Heart left ventricle (tissue), 16 donors: ENCODE measurements at places on chromosomes 2 and 18. TPM values are rescaled to one million over a fixed set of nuclear protein-coding genes. Genes with fewer than 3 reads are reported as not detected.

- no peak overlapping the region for H3K4me3 ChIP-seq
- peak; percentile 45 for DNase-seq
- H3K27ac ChIP-seq, result peak overlapping the region; percentile 52
- H3K4me1 ChIP-seq, result peaks cover 33% of the 10 kb centered on the region
- no peaks in the 10 kb centered on the region for H3K36me3 ChIP-seq
These were observed 72.3 kb upstream of the PSME4 start for GRCh38 chr2:54042897-54043620.

GRCh38 chr2:101349893-101350662, 37.2 kb downstream of the CREG2 start:
- H3K27ac ChIP-seq, result no peak overlapping the region
- H3K27me3 ChIP-seq, result no peaks in the 10 kb centered on the region
- H3K36me3 ChIP-seq, result no peaks in the 10 kb centered on the region
- no peak overlapping the region for H3K4me3 ChIP-seq

PRKAG3 gene
- not detected for total RNA-seq

DNA sequence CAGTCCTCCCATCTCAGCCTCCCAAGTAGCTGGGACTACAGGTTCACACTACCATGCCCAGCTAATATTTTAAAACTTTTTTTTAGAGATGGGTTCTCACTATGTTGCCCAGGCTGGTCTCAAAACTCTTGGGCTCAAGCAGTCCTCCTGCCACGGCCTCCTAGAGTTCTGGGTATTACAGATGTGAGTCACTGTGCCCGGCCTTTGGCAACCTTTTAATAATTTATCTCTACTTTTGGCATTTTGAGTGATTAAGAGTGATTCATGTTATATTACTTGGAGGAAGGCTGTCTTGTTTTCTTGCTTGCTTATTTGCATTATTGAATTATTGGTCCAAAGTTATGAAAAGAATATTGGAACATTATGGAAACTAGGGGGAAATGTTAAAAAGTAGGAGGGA, 24.3 kb downstream of the NCOA1 start:
- no peak overlapping the region for H3K4me3 ChIP-seq
- no peaks in the 10 kb centered on the region for H3K36me3 ChIP-seq
- no peaks in the 10 kb centered on the region for H3K27me3 ChIP-seq
- H3K27ac ChIP-seq, result no peak overlapping the region

DNA sequence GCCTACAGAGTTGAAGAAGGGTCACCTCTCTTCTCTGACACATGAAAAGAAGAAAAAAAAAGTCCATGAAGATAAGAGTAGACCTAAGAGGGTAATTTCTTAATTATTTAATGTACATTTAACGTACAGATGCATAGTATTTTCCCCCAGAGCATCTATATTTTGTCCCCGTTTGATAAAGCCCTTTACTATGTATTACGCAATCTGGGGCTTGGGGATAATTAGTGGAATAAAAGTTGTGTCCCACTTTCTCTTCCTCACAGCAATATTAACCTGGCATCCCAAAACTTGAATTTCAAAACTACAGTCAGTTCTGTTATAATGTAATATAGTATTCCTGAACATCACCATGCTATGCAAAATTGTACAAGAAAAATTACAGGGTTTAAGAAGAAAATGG, 254.1 kb downstream of the SUCLG1 start:
- H3K27ac ChIP-seq, result no peak overlapping the region
- no peaks in the 10 kb centered on the region for H3K36me3 ChIP-seq
- no peaks in the 10 kb centered on the region for H3K27me3 ChIP-seq

- no peaks in the 10 kb centered on the region for H3K36me3 ChIP-seq
- peaks cover 41% of the 10 kb centered on the region for H3K4me1 ChIP-seq
- H3K27ac ChIP-seq, result no peak overlapping the region
- no peaks in the 10 kb centered on the region for H3K27me3 ChIP-seq
These were observed 3.6 kb downstream of the CHN1 start for GRCh38 chr2:175001566-175001965.

DNA sequence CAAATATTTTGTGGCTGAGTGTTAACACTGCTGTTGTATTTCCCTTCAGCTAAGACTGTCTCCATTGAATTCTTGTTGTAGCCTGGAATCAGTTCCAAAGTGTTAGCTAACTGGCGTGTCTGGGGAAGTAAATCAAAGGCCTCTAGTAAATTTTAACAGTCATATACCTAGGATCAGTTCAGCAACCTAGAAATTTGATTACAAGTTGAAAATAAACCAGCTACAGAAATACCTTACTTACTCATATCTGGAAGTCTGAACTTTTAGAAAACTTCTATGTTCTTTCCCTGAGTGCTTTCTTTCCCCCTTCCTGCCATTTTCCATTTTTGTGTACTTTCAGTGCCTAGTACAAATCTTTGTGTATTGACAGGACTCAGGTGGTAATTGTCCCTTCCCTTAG, 396.7 kb upstream of the DCC start:
- no peaks in the 10 kb centered on the region for H3K36me3 ChIP-seq
- no peaks in the 10 kb centered on the region for H3K4me1 ChIP-seq
- no peak overlapping the region for H3K4me3 ChIP-seq
- no peak for DNase-seq
- H3K27ac ChIP-seq, result no peak overlapping the region
- H3K27me3 ChIP-seq, result no peaks in the 10 kb centered on the region

DNA sequence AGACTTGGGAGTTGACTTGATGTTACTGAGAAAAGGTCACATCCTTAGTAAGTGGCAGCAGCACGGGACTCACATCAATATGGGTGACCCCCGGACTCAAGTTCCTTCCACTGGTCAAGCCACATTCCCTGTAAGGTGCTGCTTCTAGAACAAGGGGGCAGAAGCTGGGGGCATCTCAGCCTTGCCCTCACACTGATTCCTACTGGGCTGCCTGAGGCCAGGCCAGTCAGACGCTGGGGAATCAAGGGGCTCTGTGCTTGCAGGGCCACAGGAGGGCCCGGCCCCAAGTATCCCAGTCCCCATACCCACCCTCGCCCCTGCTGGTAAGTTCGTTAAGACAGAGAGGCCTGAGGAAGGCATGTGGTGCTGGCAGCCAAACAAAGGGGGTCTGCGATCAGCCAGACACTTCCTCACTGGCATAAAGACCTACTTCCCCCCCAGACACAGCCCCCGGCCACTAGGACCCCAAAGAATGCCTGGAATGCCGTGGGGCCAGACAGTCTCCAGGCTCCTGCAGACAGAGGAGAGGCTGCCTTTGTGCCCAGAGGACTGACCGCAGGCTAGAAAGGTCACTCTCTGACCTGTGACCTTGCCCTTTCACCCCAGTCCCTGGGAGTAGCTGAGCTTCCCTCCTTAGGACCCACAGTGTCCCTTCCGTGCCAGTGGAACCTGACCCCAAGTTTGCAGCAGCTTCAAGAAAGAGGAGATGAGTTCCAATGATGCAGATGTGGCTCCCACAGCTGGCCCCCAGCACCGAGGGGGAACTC, 83.6 kb downstream of the HS1BP3 start:
- H3K4me3 ChIP-seq, result no peak overlapping the region
- H3K27me3 ChIP-seq, result no peaks in the 10 kb centered on the region
- peak; percentile 9 for DNase-seq
- H3K36me3 ChIP-seq, result no peaks in the 10 kb centered on the region

PAX8 gene
- not detected for total RNA-seq

- no peaks in the 10 kb centered on the region for H3K36me3 ChIP-seq
- H3K4me1 ChIP-seq, result no peaks in the 10 kb centered on the region
- H3K27me3 ChIP-seq, result no peaks in the 10 kb centered on the region
- DNase-seq, result no peak
- no peak overlapping the region for H3K27ac ChIP-seq
These were observed 135.6 kb downstream of the SATB2 start for GRCh38 chr2:199322151-199322550.

NGEF gene
- total RNA-seq, result 0.19 TPM

GRCh38 chr2:241970716-241971115, 101.2 kb downstream of the RTP5 start:
- no peak for DNase-seq
- no peak overlapping the region for H3K4me3 ChIP-seq
- no peak overlapping the region for H3K27ac ChIP-seq
- no peaks in the 10 kb centered on the region for H3K36me3 ChIP-seq
- no peaks in the 10 kb centered on the region for H3K4me1 ChIP-seq
- H3K27me3 ChIP-seq, result no peaks in the 10 kb centered on the region

PDE1A gene
- 5.3 TPM for total RNA-seq

DNA sequence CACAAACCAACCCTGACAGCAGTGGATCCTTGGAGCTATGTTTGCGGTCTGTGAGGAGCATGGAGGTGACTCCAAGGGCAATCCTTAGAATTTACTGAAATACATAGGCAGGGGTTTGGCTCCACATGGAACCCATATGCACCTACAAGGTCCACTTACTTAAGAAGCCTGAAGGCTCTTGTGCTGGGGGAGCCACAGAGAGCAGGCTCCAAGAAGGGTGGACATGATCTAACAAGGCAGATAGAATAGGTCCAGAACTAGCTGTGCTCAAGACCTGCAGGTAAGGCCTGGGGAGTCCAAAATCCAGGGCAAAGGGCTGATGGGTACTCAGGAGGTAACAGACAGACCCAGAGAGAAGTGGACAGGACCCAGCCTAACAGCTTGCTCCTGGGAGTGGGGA, 1.2 kb upstream of the CDK5R2 start:
- H3K27ac ChIP-seq, result no peak overlapping the region
- no peak overlapping the region for H3K4me3 ChIP-seq
- H3K4me1 ChIP-seq, result peaks cover 10% of the 10 kb centered on the region
- H3K36me3 ChIP-seq, result no peaks in the 10 kb centered on the region

HOXD9 gene
- not detected for total RNA-seq

DNA sequence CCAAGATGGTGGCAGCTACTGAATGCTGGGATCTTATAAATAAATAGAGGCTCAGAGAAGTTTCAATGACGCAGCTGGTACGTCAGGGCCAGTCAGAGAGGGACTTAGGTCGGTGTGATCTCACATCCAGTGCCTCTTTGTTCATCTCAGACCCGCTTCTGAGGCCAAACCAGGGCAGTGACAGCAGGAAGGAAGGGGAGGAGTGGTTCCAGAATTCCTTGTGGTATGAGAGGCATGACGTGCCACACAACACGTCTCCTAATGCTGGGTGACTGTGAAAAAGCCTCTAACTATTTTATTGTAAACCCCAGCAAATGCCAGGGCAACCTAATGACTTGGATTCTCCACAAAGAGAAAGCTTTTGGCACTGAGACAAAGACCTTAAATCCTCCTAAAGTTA, 423.3 kb downstream of the LPIN1 start:
- no peak overlapping the region for H3K4me3 ChIP-seq
- peak; percentile 63 for DNase-seq
- no peaks in the 10 kb centered on the region for H3K36me3 ChIP-seq
- H3K27ac ChIP-seq, result peak overlapping the region; percentile 61

DNA sequence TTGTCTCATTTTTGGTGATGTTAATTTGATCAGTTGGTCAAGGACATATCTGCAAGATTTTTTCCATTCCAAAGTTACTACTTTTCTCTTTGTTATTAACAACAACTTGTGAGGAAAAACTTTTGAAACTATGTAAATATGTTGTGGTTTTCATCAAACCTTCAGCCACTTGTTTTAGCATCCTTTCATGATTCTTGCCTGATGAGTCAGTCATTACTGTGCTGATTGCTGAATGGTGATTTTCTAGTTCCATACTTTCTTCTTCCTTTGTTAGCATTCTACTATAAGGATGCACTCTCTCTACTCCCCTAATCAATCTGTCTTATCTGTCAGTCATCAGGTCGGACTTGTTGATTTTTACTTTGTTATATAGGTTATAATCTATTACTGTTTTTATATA, 10.9 kb downstream of the TMEM87B start:
- no peaks in the 10 kb centered on the region for H3K27me3 ChIP-seq
- H3K4me3 ChIP-seq, result no peak overlapping the region
- H3K27ac ChIP-seq, result no peak overlapping the region
- peaks cover 84% of the 10 kb centered on the region for H3K36me3 ChIP-seq

- peak overlapping the region; percentile 35 for H3K4me3 ChIP-seq
- H3K27ac ChIP-seq, result peak overlapping the region; percentile 83
- peaks cover 61% of the 10 kb centered on the region for H3K4me1 ChIP-seq
- DNase-seq, result peak; percentile 40
These were observed 8.6 kb upstream of the ARMC9 start for GRCh38 chr2:231189571-231190495.

GRCh38 chr2:3635171-3635974, 22.6 kb upstream of the ALLC start:
- no peak overlapping the region for H3K4me3 ChIP-seq
- no peaks in the 10 kb centered on the region for H3K4me1 ChIP-seq
- H3K27me3 ChIP-seq, result no peaks in the 10 kb centered on the region

DNA sequence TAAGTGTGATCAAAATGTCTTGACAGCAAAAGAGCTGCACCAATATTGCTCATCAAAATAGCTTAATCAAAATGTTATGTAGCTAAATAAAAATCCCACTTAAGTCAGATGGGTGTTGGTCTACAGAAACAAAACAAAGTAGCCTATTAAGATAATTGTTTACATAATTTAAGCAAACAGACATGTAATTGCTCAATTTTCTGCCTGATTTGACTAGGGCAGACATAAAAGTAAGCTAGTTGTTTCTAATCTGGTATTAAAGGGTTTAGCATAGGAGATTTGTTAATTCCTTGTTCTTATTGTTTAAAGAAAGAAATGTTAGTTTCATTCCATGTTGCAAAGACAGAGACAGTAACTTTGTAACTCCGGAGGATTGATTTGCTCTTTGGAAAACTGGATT, 11.5 kb upstream of the FEZ2 start:
- no peak overlapping the region for H3K27ac ChIP-seq
- no peaks in the 10 kb centered on the region for H3K4me1 ChIP-seq
- DNase-seq, result no peak

VSNL1 gene
- 21.6 TPM for total RNA-seq
